ENCODE measurements at places on chromosomes 2 and 18.
A peak's percentile ranks its signal among the peaks of the same experiment; 100 is the strongest.

GRCh38 chr2:3464401-3465005, 54.8 kb downstream of the ADI1 start:
- no peak for DNase-seq

- no peak for DNase-seq
These were observed 80.8 kb downstream of the DYSF start for GRCh38 chr2:71534201-71534600.

- DNase-seq = peak; percentile 39
These were observed 765 bp upstream of the ID2 start for GRCh38 chr2:8680822-8681760.

DNA sequence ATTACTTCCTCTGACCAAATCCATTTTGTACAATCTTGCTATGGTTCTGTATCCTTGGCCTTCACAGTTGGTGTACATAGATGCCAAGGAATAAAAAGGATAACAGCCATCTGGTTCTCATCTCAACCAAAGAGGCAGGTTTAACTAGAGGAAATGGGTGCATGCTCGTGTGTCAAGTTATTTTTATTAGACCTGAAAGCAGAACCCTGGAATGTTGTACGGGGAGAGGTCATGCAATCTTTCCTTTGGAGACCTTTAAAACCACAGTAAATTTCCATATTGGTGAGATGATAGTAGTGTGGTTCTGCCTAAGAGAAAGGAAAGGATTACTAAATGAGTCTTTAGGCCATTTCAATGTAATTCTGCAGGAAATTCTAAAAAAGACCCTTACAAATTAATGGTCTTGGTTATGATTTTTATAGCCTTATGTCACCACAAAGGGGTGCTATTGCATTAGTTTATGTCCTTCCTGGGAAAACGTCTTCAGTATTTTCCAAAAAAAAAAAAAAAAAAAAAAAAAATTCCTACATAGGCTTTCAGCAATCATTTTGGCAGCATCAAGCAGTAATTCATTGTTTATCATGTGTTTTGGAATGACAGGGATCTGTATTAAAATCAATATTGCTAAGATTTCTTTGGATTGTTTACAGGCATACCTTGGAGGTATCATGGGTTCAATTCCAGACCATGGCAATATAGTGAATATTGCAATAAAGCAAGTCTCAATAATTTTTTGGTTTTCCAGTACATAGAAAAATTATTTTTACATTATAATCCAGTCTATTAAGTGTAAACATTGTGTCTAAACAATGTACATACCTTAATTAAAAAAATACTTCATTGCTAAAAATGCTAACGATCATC, 270.8 kb downstream of the NYAP2 start:
- DNase-seq = no peak

- no peak for DNase-seq
These were observed 18.3 kb upstream of the CHCHD5 start for GRCh38 chr2:112566104-112566503.

DNA sequence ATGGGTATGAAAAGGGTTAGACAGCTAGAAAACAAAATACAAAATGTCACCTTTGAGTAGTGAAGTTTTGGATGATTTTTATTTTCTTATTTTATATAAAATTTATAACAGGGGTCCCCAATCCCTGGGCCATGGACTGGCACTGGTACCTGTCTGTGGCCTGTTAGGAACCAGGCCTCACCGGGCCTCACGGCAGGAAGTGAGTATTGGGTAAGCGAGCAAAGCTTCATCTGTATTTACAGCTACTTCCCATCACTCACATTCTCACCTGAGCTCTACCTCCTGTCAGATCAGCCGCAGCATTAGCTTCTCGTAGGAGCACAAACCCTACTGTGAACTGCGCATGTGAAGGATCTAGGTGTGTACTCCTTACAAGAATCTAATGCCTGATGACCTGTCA, 202.8 kb upstream of the TWIST2 start:
- no peak for DNase-seq

- DNase-seq = no peak
These were observed 41.3 kb upstream of the ACAA2 start for GRCh38 chr18:49854681-49855080.

DNA sequence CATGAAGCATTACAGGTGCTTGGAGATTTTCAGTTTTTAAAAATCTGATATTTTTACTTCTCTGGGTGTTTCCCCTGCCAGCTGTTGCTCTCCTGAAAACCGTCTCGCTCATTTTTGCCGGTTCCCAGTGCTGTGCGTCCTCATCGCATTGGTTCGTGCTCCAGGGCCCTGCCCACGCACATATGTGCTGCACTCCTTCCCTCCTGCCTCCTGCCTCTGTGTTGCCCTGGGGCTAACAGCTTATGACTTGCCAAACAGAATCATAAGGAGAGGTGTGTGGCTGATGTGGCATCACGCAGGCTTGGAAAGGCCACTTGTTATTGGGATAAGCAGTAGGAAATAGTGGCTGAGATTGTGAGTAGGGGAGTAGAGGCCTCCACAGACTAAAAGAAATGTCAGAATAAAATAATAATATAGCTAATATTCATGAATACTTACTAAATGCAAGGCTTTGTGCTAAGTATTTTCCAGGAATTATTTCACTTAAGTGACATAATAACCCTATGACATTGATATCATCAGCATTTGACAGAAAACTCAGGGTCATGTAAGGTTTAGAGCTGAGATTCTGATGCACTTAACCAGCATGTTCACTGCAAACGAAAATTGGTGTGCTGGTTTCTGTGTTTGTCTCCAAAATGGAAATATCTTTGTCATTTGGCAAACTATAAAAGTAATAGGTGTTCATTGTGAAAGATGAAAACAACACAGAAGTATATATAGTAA, 53.5 kb downstream of the SLC4A1AP start:
- no peak for DNase-seq

- DNase-seq = peak; percentile 57
These were observed 32.6 kb upstream of the INSIG2 start for GRCh38 chr2:118055512-118056164.

- DNase-seq = no peak
These were observed 1.1 kb downstream of the DNAJC27 start for GRCh38 chr2:24970483-24971285.

GRCh38 chr2:178152033-178152432, 39.8 kb downstream of the RBM45 start:
- DNase-seq = no peak
